NCI-H69 (cell line): ENCODE measurements at places on chromosomes 16 and 17.

- peak; percentile 99 for DNase-seq
Measured at GRCh38 chr17:72774236-72774635, 318.3 kb downstream of the SLC39A11 start.

DNA sequence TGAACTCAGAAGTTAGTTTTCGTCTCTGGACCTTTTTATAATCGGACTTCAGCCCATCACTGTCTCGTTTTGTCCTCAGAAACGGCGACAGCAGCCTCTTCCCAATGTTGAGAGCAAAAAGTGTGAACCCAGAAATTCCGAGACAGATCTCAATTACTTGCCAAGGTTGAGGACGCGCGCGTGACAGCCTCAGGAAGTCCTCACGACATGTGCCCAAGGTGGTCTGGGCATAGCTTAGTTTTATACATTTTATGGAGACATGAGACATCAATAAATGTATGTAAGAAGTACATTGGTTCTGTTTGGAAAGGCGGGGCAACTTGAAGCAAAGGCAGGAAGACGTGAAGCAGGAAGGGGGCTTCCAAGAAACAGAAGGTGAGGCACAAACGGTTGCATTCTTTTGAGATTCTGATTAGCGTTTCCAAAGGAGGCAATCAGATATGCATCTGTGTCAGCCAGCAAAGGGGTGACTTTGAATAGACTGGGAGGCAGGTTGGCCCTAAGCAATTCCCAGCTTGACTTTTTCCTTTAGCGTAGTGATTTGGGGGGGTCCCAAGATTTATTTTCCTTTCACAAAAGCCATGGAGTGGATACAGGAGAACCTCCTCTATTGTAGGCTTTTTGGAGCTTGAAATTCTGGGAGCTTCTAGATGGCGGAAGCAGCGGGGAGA lies 583 bp upstream of the ZNF747 start:
- peak; percentile 78 for DNase-seq

GRCh38 chr17:75877752-75878173 lies 618 bp downstream of the TRIM47 start:
- peak; percentile 88 for DNase-seq

DNA sequence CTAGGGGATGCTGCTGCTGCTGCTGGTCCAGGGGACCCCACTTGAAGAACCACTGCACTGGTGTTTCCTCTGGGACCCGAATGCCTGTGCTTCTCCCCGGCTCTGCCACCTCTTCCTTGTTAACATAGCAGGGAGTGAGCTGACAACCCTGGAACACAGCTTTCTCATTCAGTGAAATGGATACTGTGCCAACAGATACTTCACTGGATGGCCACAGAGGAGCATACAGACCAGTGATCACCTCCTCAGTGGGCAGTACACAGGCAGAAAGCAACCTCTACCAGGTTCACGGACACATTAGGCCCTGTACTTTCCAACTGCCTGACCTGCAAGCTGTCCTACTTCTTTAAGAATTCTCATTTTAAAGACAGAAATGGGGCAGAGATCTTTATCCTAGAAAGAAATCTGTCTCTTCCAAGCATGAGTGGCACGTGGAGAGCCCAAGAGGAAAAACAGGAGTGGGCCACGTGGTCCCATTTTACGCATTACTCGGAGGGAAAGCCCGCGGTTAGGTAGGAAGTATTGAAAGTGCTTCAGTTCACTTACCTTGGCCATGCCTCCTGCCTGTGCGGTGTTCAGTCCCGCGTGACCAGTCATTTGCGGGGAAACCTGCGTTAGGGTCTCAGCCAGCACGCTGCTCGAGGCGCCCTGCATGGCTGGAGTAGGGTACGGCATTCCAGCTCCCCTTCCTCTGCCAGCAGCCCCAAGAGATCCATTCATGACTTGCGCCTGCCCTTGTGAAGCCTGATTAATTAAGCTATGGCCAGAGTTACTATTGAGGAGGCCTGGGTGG lies 30.6 kb downstream of the CREBBP start:
- DNase-seq = no peak

- no peak for DNase-seq
Measured at GRCh38 chr17:9999919-10000695, 95.0 kb upstream of the RCVRN start.

DNA sequence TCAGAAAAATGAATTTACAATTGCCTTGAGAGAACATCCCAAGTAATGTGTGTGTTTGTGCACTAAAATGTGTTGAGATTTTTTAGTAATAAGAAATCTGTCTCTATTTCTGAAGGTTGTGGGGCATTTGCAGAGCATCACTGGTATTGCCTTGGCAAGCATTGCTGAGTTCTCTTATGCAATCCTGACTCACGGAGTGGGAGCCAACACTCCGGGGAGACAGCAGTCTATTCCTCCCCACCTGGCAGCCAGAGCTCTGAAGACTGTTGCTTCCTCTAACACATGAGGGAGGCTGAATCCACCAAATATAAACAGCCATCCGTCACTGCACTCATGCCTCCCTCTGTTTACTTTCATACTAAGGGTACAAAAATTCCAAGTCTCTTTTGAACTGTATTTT lies 10.6 kb downstream of the CNTD1 start:
- no peak for DNase-seq
